ENCODE measurements at places on chromosomes 6 and 20.

DNA sequence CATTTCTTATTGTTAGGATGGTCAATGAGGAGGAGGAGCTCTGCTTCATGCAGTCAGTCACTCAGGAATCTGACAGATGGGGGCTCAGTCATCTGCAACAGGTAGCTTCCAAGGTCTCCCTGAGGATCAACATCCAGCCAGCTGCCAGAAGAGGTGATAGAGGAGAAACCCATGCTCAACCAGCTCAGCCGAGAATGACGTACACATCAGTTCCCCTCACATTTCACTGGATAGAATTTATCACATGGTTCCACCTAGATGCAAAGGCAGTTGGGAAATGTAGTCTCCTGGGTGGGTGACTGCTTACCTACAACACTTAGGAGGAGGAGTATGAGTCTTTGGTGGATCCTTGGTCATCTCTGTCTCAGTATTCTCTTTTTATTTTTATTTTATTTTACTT is 144.5 kb downstream of the CEBPB start:
- DNase-seq = no peak

GRCh38 chr6:62711750-62712149 is 425.7 kb upstream of the KHDRBS2 start:
- no peak for DNase-seq

DNA sequence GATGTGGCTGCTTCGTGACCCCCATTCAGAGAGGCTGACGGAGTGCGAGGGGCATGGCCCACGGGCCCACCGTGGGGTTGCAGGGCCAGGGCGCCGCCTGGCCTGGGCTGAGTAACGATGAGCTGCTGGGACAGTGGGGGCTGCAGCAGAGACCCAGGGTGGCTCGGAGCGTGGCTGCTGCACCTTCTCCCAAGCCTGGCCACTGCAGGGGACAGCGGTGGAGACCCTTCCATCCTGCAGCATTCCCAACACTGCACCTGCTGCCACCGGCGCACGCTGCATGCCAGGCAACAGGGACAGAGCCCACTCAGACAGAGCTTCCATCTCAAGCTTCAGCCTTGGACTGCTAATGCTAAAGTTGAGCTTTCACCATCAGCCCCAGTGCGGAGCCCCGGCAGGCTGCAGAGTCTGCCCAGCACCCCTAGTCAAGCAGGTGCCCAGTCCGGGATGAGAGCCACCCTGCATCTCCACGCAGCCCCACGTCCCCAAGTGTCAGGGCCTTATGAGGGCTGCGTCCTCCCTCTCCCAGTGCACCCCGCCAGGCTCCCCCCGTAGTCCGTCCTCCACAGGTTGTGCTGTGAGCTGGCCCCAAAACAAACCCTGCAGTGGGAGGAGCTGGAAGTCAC is 89.4 kb upstream of the AFDN start:
- no peak for DNase-seq

- DNase-seq = peak; percentile 62
Measured at GRCh38 chr6:52598123-52598823, 21.4 kb upstream of the TRAM2 start.

DNA sequence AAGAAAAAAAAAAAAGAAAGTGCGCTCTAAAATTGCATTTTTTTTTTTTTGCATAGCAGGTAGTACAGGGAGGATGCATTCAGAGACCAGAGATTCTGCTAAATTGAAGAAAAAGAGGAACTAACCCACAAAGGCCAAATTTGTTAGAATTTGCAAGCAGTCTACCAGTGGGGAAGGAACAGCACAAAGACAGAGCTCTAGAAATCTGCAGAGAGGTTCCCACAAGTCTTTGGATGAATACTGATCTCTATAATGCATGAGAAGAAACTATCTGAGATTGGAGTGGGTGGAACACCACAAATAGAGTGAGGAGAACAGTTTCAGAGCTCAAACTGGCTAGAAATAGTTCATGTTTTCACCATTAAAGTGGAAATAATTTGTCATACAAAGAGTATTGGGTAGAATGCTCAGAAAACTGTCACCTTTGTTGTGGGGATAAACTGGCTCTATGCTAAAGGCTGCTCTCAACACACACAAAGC is 79.6 kb upstream of the AHI1 start:
- DNase-seq = no peak
